ENCODE measurements at places on chromosomes 3 and 15. TPM values are rescaled to one million over a fixed set of nuclear protein-coding genes. Genes with fewer than 3 reads are reported as not detected.

GRCh38 chr15:98850961-98851572, 156.5 kb downstream of the PGPEP1L start:
- DNase-seq, result peak; percentile 72

Gene FMN1
- polyA plus RNA-seq, result 4.7 TPM

DNA sequence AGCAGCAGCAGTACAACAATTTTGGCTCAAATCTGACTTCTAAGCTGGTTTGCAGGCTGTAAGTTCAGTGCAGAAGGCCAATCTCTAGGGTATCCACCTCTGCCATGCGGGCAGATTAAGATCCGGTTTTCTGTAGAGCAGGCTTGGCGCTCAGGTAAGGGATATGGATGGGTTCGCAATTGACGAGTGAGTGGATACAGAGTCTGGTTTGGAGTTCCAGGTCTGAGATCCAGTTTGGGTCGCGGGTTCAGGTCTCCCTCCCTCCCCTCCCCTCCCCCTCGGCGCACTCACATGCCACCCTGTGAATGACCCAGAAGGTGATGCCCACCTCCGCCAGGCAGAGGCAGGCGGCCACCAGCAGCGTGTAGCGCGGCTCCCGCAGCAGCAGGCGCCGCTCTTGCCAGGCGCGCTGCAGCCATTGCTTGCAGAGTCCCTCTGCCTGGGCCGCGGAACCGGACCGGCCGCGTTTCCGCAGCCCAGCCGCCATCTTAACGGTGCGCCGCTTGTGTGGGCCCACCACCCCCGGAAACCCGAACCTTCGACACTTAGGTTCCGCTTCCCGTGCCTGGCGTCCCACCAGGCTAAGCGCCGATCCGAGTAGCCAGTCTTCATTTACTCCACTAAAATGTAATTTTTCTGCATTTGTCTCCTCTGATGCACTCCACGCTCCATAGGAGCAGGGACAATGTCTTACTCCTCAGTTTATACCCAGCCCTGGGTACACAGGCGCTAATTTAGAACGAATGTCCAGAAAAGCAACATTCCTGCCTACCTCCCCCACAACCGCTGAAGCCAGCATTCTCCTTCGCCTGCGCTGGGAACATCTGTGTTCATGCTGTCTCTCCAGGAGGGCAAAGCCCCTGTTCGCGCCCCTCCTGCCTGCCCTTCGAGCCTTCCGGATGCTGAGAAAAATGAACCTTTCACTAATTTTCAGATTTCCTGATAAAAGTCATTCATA, at the start of gene ALG3:
ALG3 (minus strand) TSS at position 509 of the 958 bp plus-strand sequence; CDS start at position 487, 22 bp downstream.
- peak; percentile 83 for DNase-seq

Gene ZNF592
- polyA plus RNA-seq, result 23.0 TPM

Gene APBA2
- 8.5 TPM for polyA plus RNA-seq

- no peak for DNase-seq
Observed at GRCh38 chr3:71543371-71544016, 40.0 kb downstream of the FOXP1 start.

Gene PLA2G4D
- polyA plus RNA-seq, result 0.16 TPM

DNA sequence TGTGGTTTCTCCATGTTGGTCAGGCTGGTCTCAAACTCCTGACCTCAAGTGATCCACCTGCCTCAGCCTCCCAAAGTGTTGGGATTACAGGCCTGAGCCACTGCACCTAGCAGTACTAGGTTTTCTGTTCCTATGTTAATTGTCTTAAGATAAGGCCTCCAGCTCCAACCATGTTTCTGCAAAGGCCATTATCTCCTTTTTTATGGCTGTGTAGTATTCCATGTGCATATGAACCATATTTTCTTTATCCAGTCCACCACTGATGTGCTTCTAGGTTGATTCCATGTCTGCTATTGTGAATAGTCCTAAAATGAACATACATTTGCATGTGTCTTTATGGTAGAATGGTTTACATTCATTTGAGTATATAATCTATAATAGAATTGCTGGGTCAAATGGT, 9.8 kb downstream of the HTR3C start:
- no peak for DNase-seq

GRCh38 chr3:152772674-152773225, 62.2 kb upstream of the P2RY1 start:
- no peak for DNase-seq

GRCh38 chr15:101651554-101652097, 555 bp downstream of the TM2D3 start:
- DNase-seq, result no peak

GRCh38 chr3:46470831-46471230, 6.1 kb upstream of the LTF start:
- no peak for DNase-seq

GRCh38 chr3:120196333-120196732, 88.7 kb downstream of the GPR156 start:
- no peak for DNase-seq

DNA sequence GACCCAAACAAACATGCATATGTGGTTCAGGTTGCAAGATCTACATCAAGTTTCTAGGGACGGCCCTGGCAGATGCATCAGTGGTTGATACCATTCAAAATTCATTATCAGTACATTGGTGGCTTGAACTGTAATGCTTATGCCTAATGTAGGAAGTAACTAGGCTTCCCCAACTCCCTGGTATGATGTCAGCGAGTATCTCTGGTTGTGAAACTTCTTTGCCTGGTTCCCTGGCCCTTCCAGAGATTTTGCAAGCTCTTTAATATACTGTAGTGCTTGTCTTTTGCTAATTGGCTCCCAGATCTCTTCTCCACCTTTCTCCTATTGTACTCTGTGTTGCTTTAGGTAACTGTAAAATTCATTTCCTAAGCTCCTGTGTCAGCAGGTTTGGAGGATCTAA, 114.8 kb upstream of the RARB start:
- no peak for DNase-seq

GRCh38 chr3:28077572-28077971, 163.8 kb upstream of the CMC1 start:
- no peak for DNase-seq

GRCh38 chr3:42822828-42823227, 13.6 kb downstream of the ACKR2 start:
- no peak for DNase-seq

DNA sequence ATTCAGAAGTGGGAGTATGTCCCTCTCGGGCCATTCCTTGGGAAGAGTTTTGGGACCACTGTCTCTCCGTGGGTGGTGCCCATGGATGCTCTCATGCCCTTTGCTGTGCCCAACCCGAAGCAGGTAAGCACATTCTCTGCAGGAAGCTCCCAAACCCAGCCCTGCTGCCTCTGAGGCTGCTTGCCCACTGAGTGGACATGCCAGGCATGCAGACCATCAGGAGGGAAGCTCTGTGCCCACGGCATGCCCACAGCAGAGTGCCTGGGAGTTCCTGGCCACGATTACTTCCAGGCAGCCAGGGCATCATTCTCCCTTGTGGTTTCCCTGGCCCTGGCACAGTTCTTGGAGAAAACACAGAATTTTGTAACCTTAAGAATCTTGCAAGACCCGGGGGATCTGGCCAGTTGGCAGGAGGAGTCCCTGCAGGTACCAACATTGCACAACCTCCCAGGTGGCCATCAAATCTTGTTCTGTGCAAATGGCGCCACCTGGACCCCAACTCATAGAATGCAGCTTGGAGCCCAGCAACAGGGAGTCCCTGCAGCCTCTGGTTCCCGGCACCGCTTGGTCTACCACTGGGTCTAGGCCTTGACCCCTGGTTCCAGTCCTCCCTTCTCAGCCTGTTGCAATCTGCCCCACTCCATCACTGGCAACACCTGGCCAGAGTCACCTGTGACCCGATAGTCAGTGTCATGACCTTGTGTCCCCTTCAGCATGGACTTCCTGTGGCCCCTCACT, 20.4 kb downstream of the FAH start:
- DNase-seq, result no peak

DNA sequence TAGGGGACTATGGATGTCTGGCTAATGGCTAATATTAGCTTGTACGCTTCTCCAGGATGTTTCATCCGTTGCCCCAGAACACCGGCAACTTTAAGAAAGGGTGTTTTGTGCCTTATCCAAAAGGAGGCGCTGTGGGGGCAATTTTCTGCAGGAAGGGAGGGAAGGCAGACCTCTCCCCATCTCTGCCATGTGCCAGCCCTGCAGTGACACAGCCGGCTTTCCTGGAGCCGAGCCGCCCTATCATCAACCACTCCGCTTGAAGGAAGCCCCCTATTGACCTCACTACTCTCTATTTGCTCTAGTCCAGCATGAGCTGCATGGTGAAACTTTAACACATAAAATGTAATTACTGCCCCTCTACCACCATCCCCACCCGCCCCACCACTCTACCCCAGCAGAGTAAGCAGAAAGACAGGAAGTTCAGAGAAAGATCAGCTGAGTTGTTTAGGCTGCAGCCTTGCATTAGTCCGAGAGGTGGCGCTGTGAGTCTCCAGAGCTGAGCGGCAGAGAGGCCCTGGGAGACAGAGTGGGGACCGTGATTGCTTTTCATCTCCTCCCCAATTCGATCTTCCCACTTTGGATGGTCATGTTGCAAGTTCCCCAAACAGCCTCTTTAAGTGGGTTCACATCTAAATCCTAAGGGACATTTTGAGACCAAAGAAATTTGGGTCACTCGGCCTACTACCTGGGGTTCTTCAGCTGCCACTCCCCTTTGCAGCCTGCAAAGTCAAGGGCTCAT, 24.5 kb upstream of the RAD18 start:
- DNase-seq, result peak; percentile 62

DNA sequence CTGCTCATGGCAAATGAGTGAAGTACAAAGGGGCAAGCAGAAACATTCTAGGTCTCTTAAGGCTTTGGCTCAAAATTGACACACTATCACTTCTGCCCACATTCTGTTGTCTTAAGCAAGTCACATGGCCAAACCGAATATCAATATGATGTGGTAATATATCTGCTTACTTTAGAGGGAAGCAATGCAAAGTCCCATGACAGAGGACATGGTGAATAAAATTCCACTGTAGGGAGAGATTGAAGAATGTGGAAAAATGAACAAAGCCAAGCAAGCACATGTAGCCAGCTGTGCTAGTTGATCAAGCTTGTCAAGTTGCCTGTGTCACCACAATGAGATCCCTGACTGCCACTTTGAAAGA, 11.2 kb upstream of the TBC1D5 start:
- DNase-seq, result no peak

DNA sequence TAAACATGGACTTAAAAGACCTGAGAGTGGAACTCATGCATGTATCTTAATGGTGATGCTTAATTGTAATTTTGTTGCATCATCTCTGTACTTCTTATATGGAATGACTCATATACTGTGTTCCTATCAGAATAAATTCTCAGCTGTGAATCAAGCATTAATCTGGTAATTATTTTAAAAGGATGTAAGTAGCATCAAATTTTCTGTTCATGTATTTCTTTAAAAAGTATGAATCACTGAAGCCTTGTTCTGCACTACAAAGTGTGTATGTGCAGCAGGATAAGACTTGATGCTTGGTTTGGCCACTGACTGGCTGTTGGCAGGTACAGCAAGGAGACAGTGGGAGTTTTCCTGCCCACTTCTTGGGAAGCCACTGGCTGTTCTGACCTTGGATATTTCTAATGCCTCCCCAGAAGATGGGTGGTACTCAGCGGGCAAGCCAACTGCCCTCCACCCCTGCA, 123.9 kb downstream of the ANO10 start:
- no peak for DNase-seq

- no peak for DNase-seq
Observed at GRCh38 chr15:98942431-98942830, 65.2 kb downstream of the PGPEP1L start.

Gene SLC9C1
- 0.22 TPM for polyA plus RNA-seq

Measured in right lung (tissue), 10 donors.